ENCODE measurements at places on chromosomes 16 and 17.

DNA sequence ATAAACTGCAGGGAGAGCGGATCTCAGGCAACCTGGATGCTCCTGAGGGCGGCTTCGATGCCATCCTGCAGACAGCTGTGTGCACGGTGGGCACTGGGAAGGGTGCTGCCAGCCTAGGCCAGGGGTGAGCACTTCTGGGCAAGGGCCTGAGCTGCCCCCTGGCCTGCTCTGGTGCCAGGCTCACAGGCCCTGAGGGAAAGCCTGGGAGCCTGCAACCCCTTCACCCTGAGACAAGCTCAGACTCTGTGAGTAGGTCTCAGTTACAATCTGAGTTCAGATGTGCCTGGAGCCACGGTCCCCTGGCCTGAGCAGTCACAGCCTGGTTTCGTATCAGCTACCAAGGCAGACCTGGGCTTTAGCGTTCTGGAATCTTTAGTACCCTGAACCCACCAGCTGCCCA, 8.1 kb downstream of the ITGB4 start:
- DNase-seq = no peak

- DNase-seq = no peak
Observed at GRCh38 chr16:49811644-49812334, 44.1 kb downstream of the ZNF423 start.

GRCh38 chr16:75494184-75494583, 1.1 kb downstream of the CHST6 start:
- DNase-seq = no peak

GRCh38 chr17:76004750-76005262, 4.2 kb downstream of the CDK3 start:
- DNase-seq = no peak

Measured in activated CD4-positive, alpha-beta T cell treated with anti-CD3 and anti-CD28 coated beads, Interleukin-2, Interleukin-6, amounts not matched to agents 100 ng/mL and 50 ng/mL, durations not matched to agents 16 hours and 8 hours (primary cell).